Kidney epithelial cell (primary cell): ENCODE measurements at places on chromosomes 5 and 9. TPM values are rescaled to one million over a fixed set of nuclear protein-coding genes. Genes with fewer than 3 reads are reported as not detected.

FLT4 gene
- 1.1 and 2.6 TPM in 2 replicates for total RNA-seq

BRD8 gene
- 21.2 and 21.5 TPM in 2 replicates for total RNA-seq

MYO10 gene
- total RNA-seq, result 70.0 and 80.3 TPM in 2 replicates

SLC36A2 gene
- not detected in 2 replicates for total RNA-seq

SMC2 gene
- 8.2 and 12.2 TPM in 2 replicates for total RNA-seq

IFNA7 gene
- not detected in 2 replicates for total RNA-seq

HSPB3 gene
- 0.50 TPM in 1 of 2 replicates, not detected in the other for total RNA-seq

HK3 gene
- total RNA-seq, result 0.04 TPM in 1 of 2 replicates, not detected in the other
